ENCODE measurements at places on chromosomes 2 and 18.

DNA sequence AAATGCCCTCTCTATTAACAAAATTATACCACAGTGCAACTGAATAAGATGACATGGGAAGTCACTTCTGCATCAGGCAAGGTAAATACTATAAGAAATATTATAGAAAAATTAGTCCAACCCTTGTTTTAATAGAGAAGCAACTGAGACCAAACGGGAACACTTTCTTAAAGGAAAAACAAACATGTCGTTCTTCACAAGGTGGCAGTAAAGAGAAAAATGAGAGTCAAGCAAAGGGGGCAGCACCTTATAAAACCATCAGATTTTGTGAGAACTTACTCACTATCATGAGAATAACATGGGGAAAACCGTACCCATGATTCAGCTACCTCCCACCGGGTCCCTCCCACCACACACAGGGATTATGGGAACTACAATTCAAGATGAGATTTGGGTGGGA lies 481.7 kb upstream of the CRIM1 start:
- no peak for DNase-seq

GRCh38 chr18:9803063-9803697 lies 82.6 kb upstream of the TXNDC2 start:
- DNase-seq: no peak

- no peak for DNase-seq
Observed at GRCh38 chr2:9001778-9002177, 1.7 kb downstream of the MBOAT2 start.

DNA sequence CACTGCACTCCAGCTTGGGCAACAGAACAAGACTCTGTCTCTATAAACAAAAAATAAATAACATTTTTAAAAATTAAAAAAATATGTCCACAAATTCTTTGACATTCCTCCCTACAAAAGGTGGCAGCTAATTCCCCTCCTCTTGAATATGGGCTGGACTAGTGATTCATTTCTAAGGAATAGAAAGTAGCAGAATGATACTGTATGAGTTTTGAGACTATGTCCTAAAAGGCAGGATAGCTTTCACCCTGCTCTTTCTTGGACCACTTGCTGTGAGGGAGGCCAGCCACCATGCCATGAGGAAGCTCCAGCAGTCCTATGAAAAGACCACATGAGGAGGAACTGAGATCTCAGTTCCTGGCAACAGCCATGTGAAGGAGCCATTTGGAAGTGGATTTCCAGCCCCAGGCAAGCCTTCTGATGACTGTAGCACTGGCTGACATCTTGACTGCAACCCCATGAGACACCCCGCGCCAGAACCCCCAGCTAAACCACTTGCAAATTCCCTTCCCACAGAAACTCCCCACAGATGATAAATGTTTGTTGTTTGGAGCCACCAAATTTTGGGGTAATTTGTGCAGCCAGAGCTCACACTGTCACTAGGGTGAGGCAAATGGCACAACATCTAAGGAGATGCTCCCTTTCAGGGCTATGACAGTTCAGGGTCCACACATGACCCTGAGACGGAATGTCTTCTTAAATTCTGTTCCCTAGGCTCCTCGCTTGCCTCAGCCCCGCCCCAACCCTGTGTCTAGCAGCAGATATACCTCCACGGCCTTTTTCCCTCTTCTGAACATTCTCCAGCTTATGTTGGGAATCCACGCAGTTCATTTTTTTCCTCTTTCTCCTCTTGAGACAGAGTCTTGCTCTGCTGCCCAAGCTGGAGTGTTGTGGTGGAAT lies 17.1 kb upstream of the ATOH8 start:
- no peak for DNase-seq

- DNase-seq: no peak
Observed at GRCh38 chr2:128835974-128836373, 517.3 kb upstream of the HS6ST1 start.

GRCh38 chr2:189466046-189466445 lies 24.8 kb downstream of the WDR75 start:
- no peak for DNase-seq

GRCh38 chr2:44233450-44234128 lies 41.7 kb upstream of the SLC3A1 start:
- DNase-seq: no peak

DNA sequence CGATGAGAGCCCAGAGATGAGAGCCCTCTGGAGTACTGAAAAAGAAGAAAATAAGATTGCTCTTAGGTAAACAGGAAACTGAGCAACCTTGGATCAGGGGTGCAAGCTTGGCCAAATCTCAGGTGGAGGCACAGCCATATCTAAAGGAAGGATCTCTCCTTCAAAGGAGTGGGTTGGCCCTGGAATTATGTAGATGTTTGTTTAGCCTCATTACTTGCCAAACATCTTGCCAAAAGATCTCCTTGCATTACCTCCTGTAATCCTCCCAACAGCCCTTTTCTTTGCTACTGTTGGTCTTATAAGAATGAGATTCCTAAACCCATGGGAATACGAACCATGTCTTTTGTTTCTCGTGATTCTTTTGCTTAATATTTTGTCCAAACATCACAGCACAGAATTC lies 332.6 kb upstream of the NCKAP5 start:
- DNase-seq: no peak

DNA sequence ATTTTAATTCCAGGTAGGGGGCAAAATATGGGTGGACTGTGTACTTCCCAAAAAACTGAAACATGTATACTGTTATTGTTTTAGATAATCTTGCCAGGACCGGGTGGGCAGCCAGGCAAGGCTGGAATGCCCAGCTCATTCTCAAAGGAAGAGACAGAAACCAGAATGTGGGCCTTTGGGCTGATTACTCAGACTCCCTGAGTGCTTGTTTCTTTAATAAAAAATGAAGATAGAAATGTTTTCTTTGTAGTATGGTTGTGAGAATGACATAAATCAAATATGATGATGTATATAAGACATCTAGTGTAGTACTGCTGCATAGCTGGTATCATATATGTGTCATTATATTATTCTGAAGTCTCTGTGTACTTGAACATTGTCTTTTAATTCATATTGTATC lies 231.6 kb upstream of the NT5C1B start:
- DNase-seq: no peak

- no peak for DNase-seq
Observed at GRCh38 chr2:200406379-200406778, 99.9 kb downstream of the SPATS2L start.

GRCh38 chr2:84187258-84187657 lies 271.8 kb downstream of the SUCLG1 start:
- no peak for DNase-seq

GRCh38 chr2:197804758-197805714 lies 643 bp downstream of the PLCL1 start:
- DNase-seq: no peak

GRCh38 chr2:165479856-165480255 lies 10.4 kb downstream of the CSRNP3 start:
- DNase-seq: no peak

GRCh38 chr2:40370007-40370395 lies 81.9 kb downstream of the SLC8A1 start:
- no peak for DNase-seq

- DNase-seq: no peak
Observed at GRCh38 chr18:78160961-78161656, 818.5 kb upstream of the SALL3 start.

GRCh38 chr18:22547807-22548561 lies 130.3 kb upstream of the CTAGE1 start:
- DNase-seq: no peak

DNA sequence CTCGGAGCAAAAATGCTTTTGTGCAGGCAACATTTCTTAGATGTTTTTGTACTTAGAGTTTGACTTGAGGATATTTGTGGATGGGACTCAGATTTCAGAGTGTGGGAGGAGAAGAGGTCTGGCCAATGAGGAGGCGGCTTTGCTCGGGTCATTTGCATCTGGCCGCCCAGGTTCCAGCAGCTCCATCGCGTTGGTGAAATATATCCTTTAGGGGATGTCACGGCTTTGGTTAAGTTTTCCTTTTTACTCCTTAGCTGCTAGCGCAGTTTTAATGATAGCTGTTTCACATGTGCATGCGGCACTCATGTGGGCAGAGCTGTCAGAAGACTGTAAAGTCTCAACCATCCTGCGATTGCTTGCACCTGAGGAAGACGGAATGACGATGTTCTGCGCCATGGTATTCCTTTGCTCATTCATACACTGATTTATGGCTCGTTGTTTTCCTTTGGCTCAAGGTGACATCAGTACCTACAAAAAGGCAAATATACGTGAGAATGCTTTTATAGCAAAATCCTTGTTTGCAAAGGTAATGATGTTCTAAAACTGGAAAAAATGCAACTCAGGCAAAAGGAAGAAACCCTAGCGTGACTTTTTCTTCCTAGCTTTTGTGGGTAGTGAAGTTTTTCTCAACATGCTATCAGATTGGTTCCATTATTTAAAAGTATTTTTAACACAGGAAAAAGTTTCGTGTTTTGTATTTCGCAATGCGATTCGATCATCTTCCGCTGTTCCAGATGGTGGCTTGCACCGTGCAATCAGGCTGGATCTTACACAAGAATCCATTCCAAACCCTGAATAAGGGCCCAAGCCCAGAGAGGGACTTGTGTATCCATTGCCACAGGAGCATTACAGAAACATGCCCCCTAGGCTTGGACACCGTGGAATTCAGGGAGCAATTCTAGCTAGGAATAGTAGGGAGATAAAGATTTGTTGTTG lies 70.5 kb upstream of the ZNF516 start:
- no peak for DNase-seq

GRCh38 chr2:69134306-69134945 lies 121.4 kb downstream of the ANTXR1 start:
- no peak for DNase-seq

DNA sequence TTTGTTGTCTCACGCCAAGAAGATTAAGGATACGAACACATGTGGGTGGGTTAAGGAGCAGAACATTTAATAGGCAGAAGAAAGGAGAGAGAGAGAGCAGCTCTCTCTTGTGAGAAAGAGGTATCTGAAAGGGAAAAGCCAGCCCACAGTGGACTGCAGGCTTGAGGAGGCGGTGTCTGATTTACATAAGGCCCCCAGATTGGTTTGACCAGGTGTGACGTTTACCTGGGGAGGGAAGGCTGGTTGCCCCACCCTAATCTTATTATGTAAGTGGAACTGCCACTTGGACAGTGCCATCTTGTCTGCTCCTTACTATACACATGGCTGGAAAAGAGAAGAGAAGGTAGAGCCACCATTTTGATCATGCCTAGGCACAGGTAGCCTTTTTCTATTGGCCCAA lies 189.2 kb downstream of the NCK2 start:
- DNase-seq: no peak

DNA sequence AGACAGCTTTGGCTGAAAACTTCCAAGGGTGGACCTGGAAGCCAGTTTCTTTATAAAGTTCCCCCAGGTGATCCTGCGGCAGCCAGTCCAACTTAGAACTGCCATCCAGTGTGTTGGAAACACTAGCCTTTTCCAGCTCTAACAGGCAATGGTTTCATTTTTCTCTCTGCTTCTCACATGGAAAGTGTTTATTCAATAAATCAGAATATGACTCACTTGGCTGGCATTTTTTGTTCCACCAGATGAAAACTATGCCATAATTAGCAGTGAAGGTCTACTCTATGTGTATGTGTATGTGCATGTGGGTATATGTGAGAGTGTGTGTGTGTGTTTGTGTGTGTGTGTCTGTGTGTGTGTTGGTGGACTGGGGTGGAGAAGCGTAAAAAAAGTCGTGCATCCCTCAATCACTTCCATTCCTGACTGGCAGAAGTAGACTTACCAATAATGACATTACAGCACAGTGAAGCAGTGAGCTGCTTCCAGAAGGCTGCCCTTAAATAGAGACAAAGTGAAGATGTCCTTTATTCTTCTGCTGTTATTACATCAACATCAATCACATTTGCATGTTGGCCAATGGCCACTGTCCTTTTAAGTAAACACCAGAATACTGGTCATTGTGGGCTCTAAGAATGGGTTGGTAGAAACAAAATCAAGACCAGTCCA lies 90.9 kb upstream of the SETBP1 start:
- DNase-seq: no peak

All from GM12891 (cell line).